ENCODE measurements at places on chromosomes 2 and 18. TPM values are rescaled to one million over a fixed set of nuclear protein-coding genes. Genes with fewer than 3 reads are reported as not detected.

- no peak for DNase-seq
Observed at GRCh38 chr2:207546822-207547221, 17.1 kb downstream of the CREB1 start.

DNA sequence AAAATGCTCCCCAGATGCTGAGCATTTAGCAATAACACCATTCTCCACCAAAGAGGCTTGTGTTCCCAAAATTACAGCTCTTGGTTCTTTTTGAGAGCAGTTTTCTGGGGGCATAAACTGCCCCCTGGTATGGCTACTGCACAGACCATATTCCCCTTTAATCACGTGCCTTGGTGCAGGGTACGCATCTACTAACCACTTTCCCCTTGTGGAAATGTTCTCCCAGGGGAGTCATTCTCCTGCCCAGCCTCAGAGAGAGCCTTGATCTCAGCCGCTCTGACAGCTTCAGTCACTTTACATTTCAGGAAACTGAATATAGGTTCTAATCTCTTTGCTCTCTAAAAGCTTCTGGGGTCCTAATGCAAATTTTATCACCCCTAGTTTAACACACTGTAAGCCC lies 44.7 kb upstream of the EML6 start:
- DNase-seq = no peak

DNA sequence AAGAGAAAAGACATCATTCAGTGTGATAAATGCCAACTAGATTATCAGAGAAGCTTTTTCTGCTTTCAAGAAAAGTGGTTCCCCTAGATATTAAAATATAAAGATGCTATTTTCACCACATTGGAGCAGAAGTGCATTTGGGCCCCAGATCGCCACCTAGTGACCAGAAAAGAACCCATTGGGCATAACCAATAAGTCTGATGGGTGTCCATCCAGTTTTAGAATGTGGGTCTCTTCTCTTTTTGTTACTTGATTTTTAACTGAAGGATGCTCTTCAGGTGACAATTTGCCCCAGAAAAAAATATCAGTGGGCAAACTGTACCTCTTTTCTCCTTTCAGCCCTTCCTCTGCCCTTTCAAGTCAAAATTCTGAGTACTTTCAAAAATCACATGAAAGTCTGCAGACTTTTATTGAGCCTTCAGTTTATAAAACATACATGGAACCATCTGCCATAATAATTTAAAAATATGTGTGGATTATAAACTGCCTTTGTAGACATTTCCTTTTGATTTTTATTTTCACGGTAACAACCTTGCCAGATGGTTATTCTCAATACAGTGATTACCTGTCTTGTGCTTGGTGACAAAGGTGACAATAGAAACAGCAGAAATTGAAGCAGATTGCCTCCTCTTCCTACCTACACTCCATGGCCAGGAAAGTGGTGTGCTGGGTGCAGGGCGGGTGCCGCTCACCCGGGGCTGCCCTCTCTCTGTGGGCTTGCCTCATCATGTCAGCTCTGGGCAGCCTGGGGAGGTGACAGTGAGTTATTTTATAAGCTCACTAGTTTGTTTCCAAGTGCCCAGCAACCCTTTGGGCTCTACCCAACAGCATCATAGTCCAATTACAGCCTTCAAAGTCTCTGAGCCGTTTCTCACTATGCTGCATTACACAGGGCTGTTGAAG lies 124.5 kb downstream of the DCDC2C start:
- no peak for DNase-seq

- peak; percentile 78 for DNase-seq
Observed at GRCh38 chr2:177753682-177754491, 318.7 kb downstream of the PDE11A start.

- DNase-seq = no peak
Observed at GRCh38 chr18:57570162-57570561, 16.3 kb downstream of the FECH start.

- no peak for DNase-seq
Observed at GRCh38 chr2:172095905-172096625, 6.6 kb downstream of the DLX2 start.

- DNase-seq = no peak
Observed at GRCh38 chr2:94759211-94759610, 112.0 kb upstream of the TEKT4 start.

DNA sequence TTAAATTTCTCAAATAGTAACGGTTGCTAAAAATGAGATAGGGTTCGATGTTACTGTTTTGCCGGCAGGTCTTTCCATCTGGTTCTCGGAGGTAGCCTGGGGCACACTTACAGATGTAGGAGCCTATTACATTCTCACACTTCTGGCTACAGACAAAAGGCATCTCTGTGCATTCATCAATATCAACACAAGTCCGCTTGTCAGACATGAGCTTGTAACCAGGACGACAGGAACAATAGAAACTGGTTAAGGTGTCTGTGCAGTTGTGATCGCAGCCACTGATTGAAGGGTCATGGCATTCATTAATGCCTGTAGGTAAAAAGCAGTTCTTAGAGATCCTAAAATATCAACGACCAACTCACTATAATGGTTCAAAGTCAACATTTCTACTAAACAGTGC lies 116.3 kb downstream of the DHRS9 start:
- DNase-seq = no peak

DNA sequence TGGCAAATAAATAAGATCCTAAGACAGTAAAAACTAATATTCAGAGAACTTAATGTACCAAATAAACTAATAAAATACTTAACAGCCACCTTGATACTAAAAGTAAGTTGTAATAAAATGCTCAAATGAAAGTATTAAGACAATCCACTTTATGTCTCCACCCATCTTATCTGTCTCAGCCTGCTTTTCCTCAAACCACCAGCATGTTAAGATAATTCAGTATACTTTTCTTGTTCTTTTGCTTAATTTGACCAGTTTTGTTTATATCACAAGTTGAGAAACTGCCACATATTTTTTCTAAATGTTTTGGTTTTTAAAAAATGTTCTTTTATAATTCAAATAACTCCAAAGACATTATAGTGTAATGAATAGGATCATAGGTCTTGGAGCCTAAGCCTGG lies 142.0 kb downstream of the MBD5 start:
- no peak for DNase-seq

- no peak for DNase-seq
Observed at GRCh38 chr18:79517341-79517740, 121.6 kb downstream of the NFATC1 start.

- DNase-seq = no peak
Observed at GRCh38 chr2:65620524-65620923, 188.1 kb upstream of the SPRED2 start.

DNA sequence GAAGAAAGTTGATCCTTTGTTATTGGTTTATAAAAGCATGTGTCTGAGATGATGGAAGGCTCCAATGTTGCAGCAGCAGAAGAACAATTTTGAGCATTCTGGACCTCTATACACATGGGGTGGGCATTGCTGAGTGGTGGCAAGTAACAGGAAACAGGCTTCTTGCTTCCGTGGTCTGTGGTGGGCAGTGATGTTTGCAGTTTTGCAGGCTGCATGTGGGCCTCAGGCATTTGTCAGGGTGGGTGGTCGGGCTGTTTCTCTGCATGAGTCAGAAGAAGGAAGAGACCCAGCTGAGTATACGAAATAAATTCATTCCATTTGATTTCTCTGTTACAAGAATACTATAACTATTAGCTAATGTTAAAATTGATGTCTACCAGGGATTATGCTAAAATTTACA lies 239.5 kb upstream of the COL3A1 start:
- DNase-seq = no peak

DNA sequence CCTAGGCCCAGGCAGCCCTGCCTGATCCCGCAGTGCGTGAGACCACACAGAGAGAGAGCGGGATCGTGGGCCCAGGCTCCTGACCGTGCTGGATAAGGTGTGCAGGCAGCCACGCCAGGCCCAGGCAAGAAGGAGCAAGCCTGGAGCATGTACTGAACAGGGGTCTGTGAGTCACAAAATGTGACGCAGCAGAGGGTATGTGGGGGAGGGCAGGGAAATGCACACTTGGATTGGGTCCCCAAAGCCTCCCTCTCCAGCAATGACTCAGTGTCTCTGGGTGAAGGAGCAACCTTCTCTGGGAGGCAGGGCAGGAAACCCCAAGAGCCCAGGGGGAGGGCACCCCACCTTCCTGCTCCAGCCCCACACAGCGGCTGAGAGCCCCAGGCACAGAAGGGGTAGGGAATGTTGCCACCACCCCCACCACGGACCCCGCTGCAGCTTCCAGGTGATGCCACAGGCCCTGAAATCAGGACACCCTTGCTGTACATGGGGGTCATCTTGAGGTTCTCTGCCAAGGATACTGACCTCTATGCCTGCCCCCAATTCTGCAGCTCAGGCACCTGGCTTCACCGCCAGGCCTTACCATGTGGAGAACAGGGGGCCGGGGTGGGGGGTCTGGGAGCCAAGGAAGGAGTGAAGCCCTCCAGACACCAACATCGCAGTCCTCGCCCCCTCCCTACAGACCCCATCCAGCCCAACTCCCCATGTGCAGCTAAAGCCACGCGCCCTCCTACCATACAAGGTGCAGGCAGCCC lies 1.3 kb upstream of the GPC1 start:
- peak; percentile 82 for DNase-seq

GRCh38 chr2:181466661-181467576 lies 9.7 kb downstream of the ITGA4 start:
- DNase-seq = peak; percentile 79

DNA sequence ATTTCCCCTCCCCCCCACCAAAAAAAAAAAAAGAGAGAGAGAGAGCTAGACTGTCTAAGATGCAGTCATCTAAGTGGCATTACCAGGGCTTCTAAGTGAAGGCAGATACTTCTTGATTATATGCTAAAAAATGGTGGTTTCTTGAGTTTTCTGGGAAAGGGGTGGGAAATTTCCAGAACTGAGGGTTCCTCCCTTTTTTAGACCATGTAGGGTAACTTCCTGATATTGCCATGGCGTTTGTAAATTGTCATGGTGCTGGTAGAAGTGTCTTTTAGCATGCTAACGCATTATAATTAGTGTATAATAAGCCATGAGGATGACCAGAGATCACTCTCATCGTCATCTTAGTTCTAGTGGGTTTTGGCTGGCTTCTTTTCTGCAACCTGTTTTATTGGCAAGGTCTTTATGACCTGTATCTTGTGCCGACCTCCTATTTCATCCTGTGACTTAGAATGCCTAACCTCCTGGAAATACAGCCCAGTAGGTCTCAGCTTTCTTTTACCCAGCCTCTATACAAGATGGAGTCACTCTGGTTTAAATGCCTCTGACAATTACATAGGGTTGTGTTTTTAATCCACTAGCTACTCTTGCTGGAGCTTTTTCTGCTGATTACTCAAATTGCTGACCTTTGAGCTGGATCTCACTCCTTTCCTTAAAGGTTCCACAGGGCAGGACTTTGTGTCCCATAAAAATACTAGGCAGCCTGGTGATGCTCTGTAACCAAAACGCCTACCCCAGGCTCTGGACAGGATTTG lies 30.4 kb upstream of the PROKR1 start:
- DNase-seq = no peak

DNA sequence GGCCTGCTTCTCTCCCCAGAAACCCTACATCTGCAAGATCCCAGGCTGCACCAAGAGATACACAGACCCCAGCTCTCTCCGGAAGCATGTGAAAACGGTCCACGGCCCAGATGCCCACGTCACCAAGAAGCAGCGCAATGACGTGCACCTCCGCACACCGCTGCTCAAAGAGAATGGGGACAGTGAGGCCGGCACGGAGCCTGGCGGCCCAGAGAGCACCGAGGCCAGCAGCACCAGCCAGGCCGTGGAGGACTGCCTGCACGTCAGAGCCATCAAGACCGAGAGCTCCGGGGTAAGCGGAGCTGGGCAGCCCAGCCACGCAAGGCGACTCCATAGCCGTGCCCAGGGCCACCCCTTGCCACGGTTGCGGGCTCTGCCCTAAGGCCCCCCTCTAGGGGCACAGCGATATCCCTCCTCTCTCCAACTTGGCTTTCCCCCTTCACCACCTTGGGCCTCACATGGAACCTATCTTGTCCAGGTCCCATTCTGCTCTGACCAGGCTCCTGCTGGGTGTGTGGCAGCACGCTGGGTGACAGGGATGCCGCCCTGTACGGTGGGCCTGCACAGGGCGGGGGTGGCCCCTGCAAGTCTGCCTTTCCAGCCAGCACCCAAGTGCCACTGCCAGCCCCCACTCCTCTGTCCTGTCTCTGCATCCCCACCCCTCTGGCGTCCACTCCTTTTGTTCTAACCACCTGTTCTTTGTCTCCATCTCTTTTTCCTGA lies 248.9 kb downstream of the GLI2 start:
- DNase-seq = peak; percentile 53

GRCh38 chr2:15385184-15385583 lies 175.9 kb downstream of the NBAS start:
- DNase-seq = no peak

GRCh38 chr2:239523954-239524330 lies 123.1 kb upstream of the HDAC4 start:
- DNase-seq = no peak

- peak; percentile 34 for DNase-seq
Observed at GRCh38 chr2:238730001-238730669, 117.8 kb upstream of the TWIST2 start.

DNA sequence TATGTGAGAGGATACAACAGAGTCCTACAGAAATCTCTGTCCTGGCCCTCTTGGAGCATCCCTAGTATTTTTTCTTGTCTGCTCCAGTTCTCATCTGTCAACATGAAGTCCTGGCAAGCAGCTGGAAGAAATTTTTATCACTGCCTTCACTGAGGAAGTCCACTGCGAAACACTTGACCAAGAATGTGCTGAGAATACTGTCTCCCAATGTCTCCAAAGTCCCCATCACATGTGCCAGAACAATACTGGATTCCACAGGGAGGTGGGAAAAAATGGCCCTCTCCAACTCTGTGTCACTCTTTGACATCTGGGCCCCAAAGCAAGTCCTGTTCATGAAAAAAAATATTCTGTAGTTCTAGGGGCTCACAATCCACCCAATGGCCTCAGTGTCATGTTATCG lies 32.8 kb upstream of the PGAP1 start:
- no peak for DNase-seq

MYO5B gene
- total RNA-seq = 4.5 TPM

CREG2 gene
- 0.60 TPM for total RNA-seq

ALPP gene
- not detected for total RNA-seq

IL1R2 gene
- 3.3 TPM for total RNA-seq

CPLX4 gene
- not detected for total RNA-seq

ITPRIPL1 gene
- total RNA-seq = 1.9 TPM

EFHD1 gene
- total RNA-seq = 236 TPM

FRZB gene
- total RNA-seq = 122 TPM

GPR75 gene
- total RNA-seq = 4.3 TPM
